Panc1 (cell line): ENCODE measurements at places on chromosomes 4 and X. TPM values are rescaled to one million over a fixed set of nuclear protein-coding genes. Genes with fewer than 3 reads are reported as not detected.

- no peak for DNase-seq
Measured at GRCh38 chr4:177185151-177185550, 124.5 kb upstream of the NEIL3 start.

RAB41 gene
- total RNA-seq, result not detected

DNA sequence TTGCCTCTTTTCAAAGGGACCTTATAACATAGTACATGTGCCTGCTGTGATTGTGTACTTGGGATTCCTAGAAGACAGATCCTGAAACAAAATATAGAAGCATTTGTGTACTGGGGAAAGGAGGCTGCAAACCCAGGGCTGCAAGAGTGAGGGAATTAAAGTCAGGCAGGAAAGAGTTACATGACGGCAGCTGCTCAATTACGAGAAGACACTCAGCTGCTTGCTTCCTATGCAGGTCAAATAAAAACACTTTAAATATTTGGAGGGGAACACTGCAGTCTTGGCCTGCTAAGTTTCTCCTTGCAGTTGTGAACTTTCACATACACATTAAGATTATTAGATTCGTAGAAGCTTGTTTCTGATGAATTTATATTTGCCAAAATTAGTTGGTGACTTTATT, 191.9 kb upstream of the CXCL13 start:
- no peak for DNase-seq

- DNase-seq, result no peak
Measured at GRCh38 chrX:75784680-75785491, at the start of gene MAGEE2. TSS of gene MAGEE2 (minus strand) at chrX:75785254. CDS start at chrX:75785051, 203 bp downstream.

DNA sequence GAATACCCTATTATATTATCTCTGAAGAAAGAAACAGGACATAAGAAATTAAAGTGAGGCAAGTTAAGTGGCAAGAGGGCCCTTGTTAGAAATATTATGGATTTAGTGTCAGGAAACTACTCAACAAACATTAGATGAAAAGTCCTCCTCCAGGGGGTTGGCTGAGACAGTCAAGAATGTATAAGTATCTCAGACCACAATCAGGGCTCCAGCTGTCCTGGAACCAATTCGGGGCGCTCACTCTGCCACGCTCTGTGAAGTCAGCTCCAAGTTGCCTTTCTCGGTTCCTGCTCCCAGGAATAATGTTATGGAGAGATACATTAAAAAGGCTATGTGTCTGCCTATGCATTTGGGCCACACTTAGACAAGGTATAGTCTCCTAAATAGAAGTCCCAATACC, 73.3 kb downstream of the RASGEF1B start:
- no peak for DNase-seq

PPEF2 gene
- not detected for total RNA-seq

POU4F2 gene
- total RNA-seq, result not detected

DNA sequence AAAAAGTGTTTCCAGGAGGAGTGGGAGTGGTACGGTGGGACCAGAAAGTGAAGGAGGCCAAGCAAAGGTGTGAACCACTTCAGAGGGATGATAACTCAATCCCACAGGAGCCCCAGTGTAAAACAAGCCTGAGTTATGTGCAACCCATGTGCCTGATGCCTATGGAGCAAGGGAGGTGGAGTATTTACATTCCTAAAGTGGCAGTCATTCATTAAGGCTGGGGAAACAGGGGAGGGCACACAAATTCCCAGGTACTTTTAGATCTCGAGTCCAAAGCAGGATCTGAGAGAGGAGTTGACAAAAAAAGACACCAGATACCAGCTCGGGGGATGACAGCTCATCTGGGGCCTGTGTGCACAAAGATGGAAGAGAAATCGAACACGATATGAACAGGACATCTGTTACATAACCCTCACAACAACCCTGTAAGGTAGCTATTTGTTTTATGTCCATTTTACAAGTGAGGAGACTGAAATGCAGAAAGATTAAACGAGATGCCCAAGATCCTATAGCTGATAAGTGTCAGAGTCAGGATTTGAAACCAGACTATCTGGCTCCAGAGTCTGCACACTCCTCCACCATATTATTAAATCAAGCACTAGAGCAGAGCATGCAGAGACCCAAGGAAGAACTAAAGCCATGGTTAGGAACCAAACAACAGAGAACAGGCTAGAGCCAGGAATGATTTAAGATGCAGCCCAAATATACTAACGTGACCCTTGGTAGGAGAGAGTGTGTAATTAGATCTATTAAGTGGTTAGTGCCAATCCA, 91.9 kb upstream of the MAPK10 start:
- DNase-seq, result no peak

DNA sequence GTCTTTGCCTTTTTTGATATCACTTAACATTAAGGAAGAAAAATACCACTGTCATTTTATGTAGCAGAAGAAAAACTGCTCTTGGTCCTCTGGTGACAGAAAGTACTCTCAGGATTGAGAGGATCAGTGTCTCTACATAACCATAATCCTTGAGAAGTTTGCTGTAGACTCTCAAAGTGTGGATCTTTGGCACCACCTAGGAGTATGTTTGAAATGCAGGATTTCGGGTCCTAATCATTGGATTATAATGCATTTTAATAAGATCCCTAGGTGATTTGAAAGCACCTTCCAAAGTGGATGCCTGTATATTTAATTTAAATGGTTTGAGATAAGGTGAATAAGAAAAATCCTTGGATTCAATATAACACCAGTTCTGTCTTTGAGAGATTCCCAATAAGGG, 23.2 kb downstream of the MOB1B start:
- no peak for DNase-seq

GRCh38 chr4:38382520-38382919, 281.5 kb upstream of the KLF3 start:
- DNase-seq, result no peak

TCEANC gene
- total RNA-seq, result 0.92 TPM

GRCh38 chr4:2923141-2923551, 40.1 kb downstream of the NOP14 start:
- DNase-seq, result no peak

GRCh38 chr4:169160825-169161224, 109.9 kb downstream of the SH3RF1 start:
- DNase-seq, result no peak

DNA sequence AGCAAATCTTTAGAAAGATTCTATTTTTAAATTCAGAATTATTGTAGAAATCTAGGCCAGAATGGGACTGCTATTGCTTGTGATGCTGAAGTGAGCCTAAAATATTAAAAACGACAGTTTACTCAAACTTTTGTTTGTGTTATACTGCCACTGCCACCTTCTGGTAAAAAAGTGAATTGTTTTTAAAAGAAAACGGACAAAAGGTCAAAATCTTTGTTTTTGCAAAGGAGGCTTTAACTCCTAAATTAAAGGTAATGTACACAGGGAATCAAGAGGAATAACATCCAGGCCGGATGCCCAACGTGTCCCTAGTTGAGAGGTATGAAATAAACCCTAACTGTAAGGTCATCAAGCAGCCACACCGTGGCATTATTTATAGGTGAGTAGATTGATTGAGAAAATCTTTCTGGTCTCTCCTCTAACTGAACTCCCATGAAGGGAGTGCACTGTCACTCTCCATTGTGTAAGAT, 338.3 kb upstream of the GALNT7 start:
- no peak for DNase-seq

DNA sequence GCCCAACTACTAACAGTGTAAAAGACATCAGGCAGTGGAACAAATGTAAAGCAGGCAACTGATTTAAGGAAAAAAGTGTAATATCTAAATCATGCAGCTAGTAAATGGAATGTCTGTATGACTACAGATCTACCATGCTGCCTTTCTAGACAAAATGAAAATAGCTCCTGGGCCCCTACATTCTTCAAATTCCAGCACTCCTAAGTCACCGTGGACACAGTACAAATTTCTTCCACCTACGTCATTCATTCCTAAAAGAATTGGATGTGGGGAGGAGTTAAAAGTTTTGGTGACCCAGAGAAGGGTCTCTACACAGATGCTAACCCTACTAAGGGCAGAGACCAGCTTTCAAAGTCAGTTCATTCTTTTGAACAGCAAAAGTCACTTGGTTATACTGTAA, 137.2 kb upstream of the ARHGEF9 start:
- DNase-seq, result no peak

DNA sequence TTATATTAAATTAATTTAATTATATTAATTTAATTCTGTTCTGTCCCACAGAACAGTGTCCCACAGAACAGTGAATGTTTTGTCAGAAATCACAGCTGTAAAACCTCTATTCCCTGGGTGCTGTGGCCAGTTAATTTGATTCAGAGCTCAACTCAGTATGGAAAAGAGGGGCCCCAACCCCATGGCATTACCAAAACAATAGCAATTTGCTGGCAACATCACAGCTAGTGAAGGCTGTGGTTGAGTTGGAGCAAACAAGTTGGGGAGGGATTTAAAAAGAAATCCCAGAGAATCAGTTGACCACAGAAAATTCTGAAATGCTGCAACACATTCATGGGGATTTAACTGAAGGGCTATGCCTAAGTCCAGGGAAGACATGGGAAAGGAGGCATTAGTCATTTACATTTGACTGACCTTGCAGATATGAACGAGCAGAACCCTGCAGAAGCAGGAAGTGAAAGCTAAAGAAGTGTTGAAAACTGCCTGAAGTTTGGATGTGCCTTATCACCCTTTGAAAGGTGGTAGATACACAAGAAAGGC, 30.1 kb downstream of the PDHA2 start:
- DNase-seq, result no peak

DNA sequence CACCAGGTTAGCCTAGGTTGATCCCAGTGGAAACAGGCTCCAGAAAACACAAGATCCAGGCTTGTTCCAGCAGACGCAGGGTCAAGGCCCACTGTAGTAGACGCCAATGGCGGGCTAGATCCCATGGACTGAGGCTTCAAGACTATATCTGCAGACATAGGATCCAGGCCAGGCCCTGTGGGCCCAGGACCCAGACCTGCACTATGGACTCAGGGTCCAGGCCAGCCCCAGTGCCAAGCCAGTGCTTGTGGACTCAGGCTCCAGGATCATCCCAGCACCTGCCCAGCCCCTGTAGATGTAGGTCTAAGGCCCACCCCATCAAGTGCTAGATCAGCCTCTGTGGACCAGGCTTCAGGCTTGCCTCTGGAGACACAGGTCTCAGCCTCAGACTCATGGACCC, 300.9 kb downstream of the CHIC1 start:
- no peak for DNase-seq

DNA sequence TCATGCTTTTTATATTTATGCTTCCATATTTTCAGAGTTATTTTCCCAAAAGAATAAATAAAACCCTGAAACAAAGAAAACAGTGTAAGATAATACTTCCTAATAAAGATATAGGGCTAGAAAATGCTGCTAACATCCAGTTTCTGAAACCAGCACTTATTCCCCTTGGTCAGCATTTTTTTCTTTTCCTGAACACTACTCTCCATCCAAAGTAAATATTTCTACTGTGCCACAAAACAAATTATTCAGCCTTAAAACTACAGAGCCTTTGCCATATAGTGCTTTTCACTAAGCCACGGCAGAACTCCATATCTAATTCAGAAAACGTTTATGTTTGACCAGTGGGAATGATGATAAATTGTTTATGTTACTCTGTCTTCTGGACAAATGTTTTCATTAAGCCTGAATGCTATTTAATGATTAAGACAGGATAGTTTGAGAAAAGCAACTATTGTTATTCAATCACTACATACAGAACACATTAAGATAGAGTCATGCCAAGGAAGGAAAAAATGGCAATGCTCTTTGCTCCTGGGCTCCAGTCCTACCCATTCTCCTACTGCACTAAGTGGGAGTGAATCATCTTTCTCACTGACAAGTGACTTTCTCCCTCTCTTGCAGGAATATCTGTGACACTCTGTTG, 723.9 kb downstream of the FAT4 start:
- no peak for DNase-seq

- no peak for DNase-seq
Measured at GRCh38 chr4:14967982-14968381, 34.3 kb upstream of the CPEB2 start.

- DNase-seq, result no peak
Measured at GRCh38 chr4:73051625-73052024, 17.9 kb downstream of the COX18 start.

- no peak for DNase-seq
Measured at GRCh38 chrX:133335027-133335426, 80.3 kb downstream of the GPC4 start.

- DNase-seq, result no peak
Measured at GRCh38 chr4:76813070-76813469, 84.9 kb downstream of the SOWAHB start.

CYSLTR1 gene
- total RNA-seq, result not detected
